ENCODE measurements at places on chromosomes 7 and 10. TPM values are rescaled to one million over a fixed set of nuclear protein-coding genes. Genes with fewer than 3 reads are reported as not detected.
A peak's percentile ranks its signal among the peaks of the same experiment; 100 is the strongest.

- H3K36me3 ChIP-seq = no peaks in the 10 kb centered on the region
- DNase-seq = peak; percentile 11
- no peak overlapping the region for H3K4me3 ChIP-seq
These were observed 62.5 kb downstream of the MKI67 start for GRCh38 chr10:128063736-128064107.

DNA sequence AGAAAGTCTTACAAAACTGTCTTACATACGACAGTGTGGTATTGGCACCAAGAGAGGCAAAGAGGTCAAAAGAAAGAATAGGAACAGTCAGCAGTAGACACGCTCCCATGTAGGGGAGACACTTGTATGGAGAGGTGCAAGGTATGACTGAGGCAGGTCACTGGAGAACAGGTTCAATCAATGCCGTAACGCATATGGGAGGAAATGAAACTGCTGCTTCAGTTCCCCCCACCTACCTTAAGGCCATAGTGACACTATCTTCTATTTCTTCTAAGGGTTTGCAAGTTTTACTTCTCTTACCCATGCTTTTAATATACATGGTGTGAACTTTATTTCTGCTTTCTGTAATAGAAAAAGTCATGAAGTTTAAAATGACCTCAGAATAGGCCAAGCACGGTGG lies 5.5 kb upstream of the PITRM1 start:
- no peaks in the 10 kb centered on the region for H3K4me1 ChIP-seq
- H3K27me3 ChIP-seq = peaks cover 7% of the 10 kb centered on the region
- no peak overlapping the region for H3K4me3 ChIP-seq
- H3K36me3 ChIP-seq = no peaks in the 10 kb centered on the region

GRCh38 chr7:55177589-55178261 lies 158.9 kb downstream of the EGFR start:
- peaks cover 11% of the 10 kb centered on the region for H3K4me1 ChIP-seq
- DNase-seq = peak; percentile 50
- H3K36me3 ChIP-seq = peaks cover 40% of the 10 kb centered on the region
- no peaks in the 10 kb centered on the region for H3K27me3 ChIP-seq
- no peak overlapping the region for H3K4me3 ChIP-seq

KIF11 gene
- total RNA-seq = 8.9 TPM

DNA sequence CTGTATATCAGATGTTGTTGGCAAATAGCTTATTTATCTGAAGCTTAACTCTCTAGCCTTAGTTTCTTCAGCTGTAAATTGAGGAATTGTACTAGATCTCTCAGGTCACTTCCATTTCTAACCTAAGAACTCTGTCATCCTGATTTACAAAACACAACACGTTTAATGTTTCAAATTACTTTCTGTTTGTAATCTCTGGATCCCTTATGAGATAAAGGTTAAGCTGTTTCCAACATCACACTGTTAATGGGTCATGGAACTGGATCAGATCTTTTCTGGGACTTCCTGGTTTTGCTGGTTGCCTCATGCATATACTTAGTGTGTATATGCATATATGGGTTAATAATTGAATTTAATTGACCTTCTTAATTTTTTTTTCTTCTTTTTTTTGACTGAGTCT lies 9.9 kb downstream of the SAMD8 start:
- no peak for DNase-seq
- H3K4me1 ChIP-seq = peaks cover 3% of the 10 kb centered on the region
- no peak overlapping the region for H3K27ac ChIP-seq
- peaks cover 4% of the 10 kb centered on the region for H3K36me3 ChIP-seq
- H3K4me3 ChIP-seq = no peak overlapping the region

DNA sequence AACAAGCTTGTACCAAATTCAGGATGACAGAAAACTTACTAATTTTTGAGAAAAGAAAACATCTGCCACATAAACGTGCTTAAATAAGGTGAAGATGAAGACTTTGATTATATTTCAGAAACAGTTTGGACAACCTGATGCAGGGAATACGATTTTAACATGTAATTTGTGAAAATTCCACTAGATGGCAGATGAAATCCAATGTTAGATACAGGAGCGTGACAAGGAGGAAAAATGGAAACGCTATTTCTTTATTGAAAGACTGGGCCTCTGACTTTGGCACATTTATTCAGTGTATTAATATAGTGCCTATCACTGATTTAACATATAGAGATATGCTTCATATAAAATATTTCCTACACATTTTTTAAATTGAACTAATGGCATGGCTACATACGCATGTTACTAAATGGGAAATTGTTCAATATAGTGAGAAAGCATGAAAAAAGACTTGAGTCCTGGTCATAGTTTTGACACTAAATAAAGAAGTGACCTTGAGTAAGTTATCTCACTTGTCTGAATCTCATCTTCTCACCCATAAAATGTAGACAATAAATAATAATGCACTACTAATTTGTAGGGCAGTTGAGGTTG lies 60.7 kb downstream of the CD36 start:
- peak overlapping the region; percentile 38 for H3K27ac ChIP-seq
- peaks cover 30% of the 10 kb centered on the region for H3K4me1 ChIP-seq
- no peak overlapping the region for H3K4me3 ChIP-seq
- H3K27me3 ChIP-seq = no peaks in the 10 kb centered on the region

GRCh38 chr10:23069019-23069815 lies 26.2 kb upstream of the MSRB2 start:
- H3K27me3 ChIP-seq = no peaks in the 10 kb centered on the region
- H3K4me1 ChIP-seq = no peaks in the 10 kb centered on the region
- H3K27ac ChIP-seq = no peak overlapping the region
- no peak overlapping the region for H3K4me3 ChIP-seq
- H3K36me3 ChIP-seq = no peaks in the 10 kb centered on the region

FAM241B gene
- 0.26 TPM for total RNA-seq

- no peak for DNase-seq
- H3K4me1 ChIP-seq = peaks cover 3% of the 10 kb centered on the region
- no peaks in the 10 kb centered on the region for H3K27me3 ChIP-seq
- H3K27ac ChIP-seq = no peak overlapping the region
- no peak overlapping the region for H3K4me3 ChIP-seq
These were observed 58.0 kb downstream of the DLG5 start for GRCh38 chr10:77868523-77868922.

DNA sequence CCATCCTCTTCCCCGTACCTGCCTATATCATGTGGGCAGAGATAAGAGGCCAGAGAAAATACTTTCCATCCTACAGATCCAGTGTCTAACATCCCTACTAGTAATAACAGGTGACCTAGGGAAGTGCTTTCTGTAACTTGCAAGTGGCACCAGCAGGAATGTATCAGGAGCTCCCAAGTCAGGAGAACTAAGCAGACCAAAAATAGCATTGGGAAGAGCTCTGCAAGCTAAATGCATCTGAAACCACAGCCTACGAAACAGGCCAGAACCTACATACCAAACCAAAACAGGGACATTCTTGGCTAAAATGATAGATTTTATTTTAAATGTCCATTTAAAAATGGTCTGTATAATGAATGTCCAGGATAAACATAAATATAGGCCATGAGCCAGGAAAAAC lies 680.8 kb downstream of the PHTF2 start:
- H3K36me3 ChIP-seq = no peaks in the 10 kb centered on the region
- no peaks in the 10 kb centered on the region for H3K4me1 ChIP-seq
- no peak overlapping the region for H3K4me3 ChIP-seq
- peak; percentile 15 for DNase-seq
- no peaks in the 10 kb centered on the region for H3K27me3 ChIP-seq
- H3K27ac ChIP-seq = no peak overlapping the region

PTPRZ1 gene
- total RNA-seq = not detected

Data from fibroblast of lung (primary cell).